ENCODE measurements at places on chromosomes 5 and 9.

GRCh38 chr9:38036359-38037084 is 32.5 kb downstream of the SHB start:
- no peak for DNase-seq

DNA sequence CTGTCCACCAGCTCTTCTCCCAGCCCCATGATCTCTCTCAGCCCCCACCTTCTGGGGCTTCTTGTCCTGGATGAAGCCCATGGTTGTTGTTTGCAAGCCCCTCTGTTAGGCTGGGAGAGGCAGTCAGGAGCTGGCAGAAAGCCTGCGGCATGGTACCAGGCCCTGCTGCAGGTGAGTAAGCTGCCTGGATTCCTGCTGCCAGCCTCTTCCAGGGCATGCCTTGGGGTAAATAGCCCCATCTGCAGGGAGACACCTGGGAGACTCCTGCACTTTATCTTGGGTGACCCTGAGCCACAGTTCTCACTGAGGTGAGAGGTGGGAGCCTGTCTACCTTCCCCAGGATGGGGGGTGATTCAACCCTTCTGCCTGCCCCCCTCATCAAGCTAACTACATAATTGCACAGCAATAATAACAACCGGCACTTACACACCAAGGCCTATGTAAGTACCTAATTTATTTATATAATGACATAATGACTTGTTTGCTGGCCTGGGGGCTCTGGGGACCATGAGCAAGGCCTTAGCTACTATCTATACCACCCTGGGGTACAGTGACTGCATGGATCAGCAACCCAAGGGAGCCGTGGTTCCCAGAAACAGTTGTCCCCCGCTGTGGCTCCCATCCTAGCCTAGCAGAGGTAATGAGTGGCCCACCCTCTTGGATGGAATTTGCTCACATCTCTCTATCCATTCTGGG is 116.0 kb downstream of the PSD2 start:
- no peak for DNase-seq

DNA sequence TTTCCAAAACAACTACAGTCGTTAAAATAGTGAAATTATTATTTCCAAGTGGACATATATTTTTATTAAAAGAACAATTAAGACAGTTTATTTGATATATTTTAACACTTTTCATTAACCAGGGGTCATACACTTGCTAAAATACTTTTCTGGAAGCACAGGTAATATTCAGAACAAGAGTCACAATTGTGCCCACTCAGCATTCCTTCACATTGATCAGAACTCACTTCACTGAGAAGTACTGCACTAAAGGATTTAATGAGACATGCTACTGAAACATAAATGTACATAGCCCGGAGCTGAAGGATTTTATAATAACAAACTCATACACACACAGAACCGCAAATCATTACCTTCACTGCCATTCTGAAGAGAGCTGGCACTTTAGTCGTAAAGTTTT is 361.8 kb downstream of the ARL15 start:
- DNase-seq = no peak

DNA sequence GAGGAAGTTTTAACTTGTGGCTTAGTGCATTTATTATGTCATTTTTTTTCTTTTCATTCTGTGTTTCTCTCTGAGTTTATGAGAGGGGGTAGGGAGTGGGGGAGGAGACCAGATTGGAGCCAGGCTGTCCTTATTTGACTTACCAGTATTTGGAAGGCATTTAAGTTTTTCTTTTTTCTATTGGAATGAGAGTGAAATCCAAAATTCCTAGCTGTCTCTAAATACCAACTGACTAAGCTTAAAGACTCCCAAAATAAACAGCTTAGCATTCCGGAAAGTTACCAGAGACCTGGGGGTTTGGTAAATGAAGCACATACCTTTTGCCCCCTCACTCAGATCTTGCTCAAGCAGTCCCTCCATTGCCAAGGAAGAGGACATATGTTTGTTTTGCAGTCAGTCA is 581.9 kb upstream of the BRINP1 start:
- no peak for DNase-seq

DNA sequence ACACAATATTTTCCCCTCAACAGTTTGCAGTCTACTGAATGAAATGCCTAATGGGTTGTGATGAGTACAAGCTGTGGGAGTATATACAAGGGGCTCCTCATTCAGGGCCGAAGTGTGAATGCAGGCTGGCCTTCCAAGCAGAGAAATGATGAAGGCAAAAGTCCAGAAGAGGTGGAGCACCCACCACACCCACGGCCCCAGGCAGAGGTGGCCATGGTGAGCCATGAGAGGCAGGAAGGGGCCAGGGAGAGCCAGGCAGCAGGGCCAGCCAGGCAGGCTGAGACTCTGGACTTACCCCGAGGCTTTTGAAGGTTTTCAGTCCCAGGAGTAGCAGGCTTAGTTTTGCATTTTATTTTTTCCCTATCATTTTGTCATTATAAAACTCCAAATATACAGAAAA is 218.1 kb downstream of the AUH start:
- DNase-seq = no peak

- DNase-seq = no peak
These were observed 10.3 kb upstream of the STX17 start for GRCh38 chr9:99896119-99896518.

DNA sequence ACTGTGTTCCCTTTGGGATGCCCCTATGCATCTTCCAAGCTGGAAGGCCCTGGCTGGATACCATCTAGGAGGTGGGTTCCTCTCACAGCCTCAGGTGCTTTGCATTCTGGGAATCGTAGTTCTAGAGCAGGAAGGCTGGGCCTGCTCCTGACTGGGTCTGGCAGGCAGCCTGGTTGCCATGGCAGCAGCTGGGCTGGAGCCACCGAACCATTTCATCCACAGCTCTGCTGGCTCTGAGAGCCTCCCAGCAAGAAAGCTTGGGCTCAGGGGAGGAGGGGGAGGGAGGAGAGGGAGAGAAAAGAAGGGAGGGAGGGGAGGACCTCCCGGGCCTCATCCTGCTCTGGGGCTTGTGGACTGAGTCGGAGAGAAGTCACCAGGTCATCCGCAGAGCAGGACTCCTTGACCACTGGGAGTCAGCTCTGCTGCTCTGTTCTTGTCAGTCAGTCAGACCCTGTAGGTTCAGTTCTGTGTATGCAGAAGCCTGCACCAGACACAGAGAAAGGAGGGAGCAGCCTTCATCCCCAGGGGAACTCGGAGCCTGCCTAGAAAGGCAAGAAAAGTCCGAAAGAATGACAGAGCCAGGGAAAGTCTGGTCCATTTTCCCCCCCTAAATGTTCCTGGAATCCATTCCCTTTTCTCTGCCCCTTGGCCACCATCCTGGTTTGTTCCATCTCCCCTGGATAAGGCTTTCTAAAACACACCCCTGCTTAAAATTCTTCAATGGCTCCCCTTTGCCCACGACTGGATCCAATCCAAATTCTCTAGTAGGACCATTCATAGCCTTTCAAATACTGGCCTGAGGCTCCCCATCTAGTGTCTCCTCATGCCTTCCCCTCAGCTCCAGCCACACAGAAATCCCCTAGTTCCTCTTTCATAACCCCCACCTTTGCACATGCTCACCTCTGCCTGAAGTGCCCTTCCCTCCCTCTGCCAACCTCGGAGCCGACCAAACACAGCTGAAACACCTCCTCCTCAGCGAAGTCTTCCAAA is 65.4 kb upstream of the ARAP3 start:
- no peak for DNase-seq

DNA sequence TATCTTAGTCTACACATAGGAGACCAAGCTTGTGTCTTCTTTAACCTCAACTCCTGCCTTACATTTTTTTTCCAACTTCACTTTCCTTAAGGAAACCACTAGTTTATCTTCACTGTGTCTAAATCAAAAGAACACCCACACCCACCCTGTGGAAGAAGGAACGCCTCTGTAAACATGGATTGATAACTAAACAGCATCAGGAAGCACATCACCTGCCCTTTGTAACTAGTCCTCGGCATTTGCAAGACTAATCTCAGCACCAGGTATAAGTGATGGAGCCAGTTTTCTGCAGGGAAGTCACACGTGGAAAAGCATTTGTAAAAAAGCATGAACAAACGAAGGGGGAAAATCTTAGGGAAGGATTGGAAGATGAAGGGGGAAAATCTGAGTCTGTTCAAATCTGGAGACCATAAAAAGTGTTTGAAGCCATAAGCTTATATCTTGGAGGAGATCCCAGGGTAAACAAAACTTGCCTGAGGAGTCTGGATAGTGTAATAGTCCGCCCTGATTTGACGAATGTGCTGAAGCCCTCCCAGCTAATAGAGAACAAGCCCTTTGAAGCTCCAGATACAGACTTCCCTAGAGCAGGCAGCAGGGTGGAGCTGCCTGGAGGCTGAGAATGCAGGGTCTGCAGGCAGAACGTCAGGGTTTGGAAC is 117.3 kb upstream of the LHFPL2 start:
- no peak for DNase-seq

DNA sequence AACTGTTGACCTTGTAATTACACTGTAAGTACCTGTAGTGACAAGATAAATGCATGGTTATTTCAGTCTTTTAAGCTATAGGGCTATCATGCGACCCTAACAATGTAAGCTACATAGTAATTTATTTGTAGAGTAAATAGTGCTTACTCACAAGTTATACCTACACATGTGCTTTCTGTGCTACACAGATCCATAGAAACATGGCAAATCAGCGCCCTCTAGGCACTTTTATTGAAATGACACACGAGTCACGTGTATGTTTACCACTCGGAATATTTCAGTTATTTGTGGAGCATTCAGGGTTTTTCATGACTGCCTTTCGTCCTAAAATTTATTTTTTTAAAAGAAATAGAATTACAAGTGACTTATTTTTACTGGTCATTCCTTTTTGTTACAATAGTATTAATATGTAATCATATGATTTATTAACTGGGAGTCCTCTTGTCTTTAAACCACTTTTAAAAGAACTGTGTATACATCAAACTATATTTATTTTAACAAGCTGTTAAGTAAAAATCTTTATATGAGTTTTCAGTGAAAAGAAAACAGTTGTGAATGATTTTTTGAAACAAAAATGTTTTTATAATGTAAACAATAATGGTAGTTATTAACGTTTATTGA is 1242.3 kb upstream of the WWC1 start:
- DNase-seq = no peak
